NCI-H226 (cell line): ENCODE measurements at places on chromosomes 2 and 18.

- DNase-seq = no peak
These were observed 17.5 kb upstream of the POLI start for GRCh38 chr18:54251606-54252390.

GRCh38 chr2:47373747-47374146, 29.2 kb upstream of the MSH2 start:
- no peak for DNase-seq

DNA sequence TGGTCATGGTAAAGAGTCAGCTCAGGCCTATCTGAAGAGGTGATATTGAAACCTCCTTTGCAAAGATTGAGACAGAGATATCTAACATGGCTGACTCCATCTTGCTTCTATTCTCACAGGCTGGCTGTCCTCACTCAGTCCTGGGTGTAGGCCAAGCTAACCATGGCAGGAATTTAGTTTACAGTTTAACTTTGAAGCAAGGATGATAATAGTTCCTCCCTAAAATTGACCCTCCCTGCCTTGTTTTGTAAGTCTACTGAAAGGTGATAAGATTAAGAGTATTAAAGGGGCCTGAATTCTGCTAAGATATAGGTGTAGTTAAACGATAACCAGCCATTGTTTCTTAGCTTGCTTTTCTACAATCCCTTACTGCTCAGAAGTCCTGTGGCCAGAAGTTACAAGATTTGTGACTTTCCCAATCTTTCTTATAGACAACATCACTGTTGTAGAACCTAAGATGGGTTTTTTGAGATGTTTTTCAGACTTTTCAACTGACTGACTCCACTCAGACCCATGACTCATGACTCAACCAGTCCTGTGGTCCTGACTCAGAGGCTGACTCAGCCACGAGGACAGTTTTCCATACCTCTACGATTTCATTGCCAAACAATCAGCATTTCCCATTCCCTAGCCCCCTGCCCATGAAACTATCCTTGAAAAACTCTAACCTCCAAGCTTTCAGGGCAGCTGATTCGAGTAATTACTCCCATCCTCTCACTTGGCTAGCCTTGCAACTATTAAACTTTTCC, 195.7 kb upstream of the SESTD1 start:
- peak; percentile 87 for DNase-seq

GRCh38 chr18:63307551-63308200, 11.9 kb downstream of the BCL2 start:
- no peak for DNase-seq

- DNase-seq = peak; percentile 41
These were observed 160.4 kb upstream of the TMEM200C start for GRCh38 chr18:6055711-6056110.

- DNase-seq = no peak
These were observed 208.3 kb upstream of the SYT4 start for GRCh38 chr18:43485545-43485963.

GRCh38 chr2:39150890-39151497, 30.1 kb upstream of the SOS1 start:
- no peak for DNase-seq

DNA sequence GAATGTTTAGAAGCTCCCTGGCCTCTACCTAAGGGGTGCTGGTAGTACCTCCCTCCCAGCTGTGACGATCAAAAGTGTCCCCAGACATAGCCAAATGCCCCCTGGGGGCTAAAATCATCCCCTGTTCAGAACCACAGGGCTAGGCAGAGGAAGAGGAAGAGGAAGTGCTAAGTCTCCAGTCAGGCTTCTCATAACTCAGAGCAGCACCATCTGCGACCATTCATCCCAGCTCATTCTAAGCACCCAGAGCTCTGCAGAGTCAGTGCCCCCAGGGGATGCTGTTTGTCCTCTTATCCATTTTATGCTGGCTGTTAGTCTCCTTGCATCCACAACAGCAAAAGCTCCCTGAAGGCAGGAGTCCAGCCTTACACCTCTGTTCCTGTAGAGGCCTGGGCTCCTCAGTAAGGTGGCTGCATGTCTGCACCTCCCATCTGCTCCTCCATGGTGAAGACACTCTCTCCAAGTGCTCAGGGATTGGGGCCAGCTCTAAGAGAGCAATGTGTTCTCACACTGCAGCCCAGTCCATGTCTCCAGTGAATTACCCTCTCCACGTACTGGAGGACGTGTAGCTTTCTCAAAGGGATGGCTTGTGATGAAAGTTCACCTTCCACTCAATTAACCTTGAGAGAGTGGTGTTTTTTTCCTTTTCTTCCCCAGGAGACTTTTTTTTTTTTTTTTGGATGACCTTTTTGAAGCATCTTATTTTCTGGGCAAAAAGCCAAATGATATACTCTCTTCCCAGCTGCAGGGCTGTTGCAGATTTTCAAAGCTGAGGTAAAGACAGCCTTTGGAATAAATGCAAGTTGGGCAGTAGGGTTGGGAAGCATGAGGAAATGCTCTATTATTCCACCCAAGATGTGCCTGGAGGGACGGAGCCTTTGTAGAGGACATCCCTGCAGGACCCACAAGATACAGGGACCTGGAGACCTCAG, 158.9 kb upstream of the SLC14A2 start:
- DNase-seq = no peak

- peak; percentile 23 for DNase-seq
These were observed 316.0 kb upstream of the MEX3C start for GRCh38 chr18:51513517-51513916.

DNA sequence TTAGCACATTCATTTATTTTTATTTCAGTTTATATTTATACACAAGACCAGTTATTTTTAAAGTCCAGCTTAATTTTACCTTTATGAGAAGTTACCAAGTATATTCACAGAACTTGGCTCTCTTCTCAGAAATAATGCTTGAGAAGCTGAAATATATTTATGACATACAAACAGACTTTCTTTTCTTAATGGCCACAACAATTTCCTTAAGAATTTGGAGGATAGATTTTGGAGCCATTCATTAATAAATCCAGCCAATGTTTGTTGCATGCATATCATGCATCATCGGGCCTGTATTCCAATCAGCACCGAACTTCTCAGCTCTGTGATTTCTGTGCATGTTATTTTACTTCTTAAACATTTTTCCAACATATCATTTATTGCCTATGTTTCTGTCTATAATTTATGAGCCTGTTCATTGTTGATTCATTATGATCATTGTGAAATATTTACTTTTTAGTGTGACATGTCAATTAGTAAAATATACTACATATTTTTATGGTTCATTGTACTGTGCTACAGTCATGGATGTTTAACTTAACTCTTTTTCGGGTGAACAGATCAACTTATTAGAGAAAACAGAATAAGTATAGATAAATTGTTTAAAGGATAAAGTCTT, 3.5 kb downstream of the GULP1 start:
- DNase-seq = no peak

- no peak for DNase-seq
These were observed 121.6 kb downstream of the EML6 start for GRCh38 chr2:54845094-54845493.

DNA sequence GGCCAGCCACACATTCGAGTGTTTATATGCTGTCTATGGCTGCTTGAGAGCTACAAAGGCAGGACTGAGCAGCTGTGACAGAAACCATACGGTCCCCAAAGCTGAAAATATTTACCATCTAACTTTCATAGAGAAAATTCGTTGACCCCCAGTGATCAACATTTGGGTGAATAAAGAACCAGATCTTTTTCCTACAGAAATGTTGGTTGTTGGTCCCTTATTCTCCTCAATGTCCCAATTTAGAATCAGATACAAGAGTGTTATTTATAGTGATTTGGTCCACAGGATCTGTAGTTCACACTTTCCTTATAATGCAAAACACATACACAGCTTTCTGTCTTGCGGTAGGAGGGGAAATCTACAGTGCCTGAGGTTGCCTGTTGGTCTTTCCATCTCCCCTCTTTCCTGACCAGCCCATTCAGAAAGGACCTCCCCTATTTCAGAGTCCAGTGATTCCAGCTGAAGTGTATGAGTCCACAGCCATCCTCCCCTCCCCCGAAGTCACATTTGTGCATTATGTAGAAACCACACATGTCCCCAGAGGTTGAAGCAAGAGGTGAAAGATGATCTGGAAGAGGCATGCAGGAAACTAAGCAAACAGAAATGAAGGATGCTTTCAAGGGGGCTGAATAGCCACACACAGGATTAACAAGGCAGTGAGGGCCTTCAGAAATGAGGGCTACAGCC, 61.9 kb downstream of the SPRED2 start:
- DNase-seq = no peak

DNA sequence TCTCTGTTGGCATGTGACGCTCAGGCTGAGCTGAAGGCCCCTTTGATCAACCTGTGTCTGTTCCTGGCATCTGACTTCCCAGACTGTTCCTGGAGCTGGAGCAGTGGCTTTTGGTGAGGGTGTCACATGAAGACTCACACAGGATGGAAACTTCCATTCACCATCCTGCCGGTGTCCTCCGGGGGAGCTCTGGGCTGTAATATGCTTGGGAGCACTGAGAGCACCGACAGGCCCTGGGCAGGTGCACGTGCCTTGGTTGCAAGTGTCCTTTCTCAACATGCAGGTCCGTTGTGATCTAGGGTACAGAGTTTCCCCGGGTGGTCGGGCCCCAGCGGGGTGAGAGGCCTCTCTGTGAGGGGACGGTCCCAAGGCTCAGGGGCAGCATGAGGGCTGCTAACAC, 24.8 kb upstream of the GBX2 start:
- DNase-seq = no peak

DNA sequence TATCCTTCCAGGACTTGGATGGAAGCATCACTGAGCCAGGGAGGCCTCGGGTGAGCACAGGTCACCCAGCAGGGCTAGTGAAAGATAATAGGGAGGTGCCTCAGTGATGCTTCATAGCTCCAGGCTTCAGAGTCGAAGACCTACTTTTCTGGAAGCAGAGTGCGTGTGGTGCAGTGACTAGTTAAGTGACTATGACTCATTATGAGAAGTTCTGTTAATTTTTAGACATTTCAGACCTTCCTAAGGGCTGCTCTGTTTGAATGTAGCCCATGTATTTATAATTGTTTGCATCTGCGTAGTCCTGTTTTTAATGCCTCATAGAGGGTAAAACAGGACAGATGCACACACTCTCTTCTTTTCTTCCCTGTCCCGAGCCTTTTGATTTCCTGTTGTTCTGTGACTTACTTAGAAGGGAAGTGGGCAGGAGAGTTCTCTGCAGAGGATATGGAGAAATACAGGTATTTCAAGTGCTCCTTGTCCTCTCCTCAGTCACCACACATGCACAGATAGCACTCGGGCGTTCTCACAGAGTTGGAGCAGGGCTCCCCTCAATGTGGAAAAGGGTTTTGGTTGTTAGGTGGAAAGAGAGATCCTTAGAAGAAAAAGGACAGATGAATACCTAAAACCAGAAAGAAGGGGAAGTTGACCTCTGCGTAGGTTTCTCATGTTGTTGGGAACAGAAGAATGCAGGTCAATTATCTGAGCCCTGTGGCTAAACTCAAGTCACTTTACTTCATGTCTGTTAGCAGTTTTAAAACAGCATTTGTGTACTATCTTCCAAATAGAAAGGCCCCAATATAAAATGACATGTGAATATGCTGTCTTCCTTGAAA, 34.7 kb downstream of the RALB start:
- DNase-seq = peak; percentile 48

GRCh38 chr2:157480182-157480961, 36.5 kb upstream of the CYTIP start:
- DNase-seq = no peak

GRCh38 chr2:127449898-127450297, 31.7 kb downstream of the PROC start:
- DNase-seq = no peak

GRCh38 chr2:42238644-42239288, 69.6 kb downstream of the EML4 start:
- DNase-seq = no peak

DNA sequence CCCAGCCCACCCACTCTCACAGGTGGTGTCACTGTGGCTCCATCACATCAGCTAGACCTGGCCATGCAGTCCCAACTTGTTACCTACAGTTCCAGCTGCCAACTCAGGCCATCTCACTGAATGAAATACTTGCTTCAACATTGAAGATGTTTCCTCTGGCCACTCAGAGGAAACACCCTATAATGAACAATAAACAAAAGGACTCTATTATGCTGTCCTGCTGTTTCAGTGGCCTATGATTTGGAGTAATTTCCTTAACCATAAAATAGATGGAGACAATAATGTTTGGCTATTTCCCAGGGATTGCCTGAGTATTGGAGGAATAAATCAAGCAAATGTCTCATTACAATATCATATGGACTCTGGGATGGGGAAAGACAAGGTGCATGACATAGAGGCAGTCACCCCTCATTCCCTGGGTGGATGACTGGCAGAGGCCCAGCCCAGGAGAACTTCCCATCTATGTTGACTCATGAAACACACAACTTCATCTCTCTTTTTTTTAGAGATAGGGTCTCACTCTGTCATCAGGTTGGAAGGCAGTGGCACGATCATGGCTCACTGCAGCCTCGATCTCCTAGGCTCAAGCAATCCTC, 134.4 kb downstream of the TGIF1 start:
- DNase-seq = no peak

DNA sequence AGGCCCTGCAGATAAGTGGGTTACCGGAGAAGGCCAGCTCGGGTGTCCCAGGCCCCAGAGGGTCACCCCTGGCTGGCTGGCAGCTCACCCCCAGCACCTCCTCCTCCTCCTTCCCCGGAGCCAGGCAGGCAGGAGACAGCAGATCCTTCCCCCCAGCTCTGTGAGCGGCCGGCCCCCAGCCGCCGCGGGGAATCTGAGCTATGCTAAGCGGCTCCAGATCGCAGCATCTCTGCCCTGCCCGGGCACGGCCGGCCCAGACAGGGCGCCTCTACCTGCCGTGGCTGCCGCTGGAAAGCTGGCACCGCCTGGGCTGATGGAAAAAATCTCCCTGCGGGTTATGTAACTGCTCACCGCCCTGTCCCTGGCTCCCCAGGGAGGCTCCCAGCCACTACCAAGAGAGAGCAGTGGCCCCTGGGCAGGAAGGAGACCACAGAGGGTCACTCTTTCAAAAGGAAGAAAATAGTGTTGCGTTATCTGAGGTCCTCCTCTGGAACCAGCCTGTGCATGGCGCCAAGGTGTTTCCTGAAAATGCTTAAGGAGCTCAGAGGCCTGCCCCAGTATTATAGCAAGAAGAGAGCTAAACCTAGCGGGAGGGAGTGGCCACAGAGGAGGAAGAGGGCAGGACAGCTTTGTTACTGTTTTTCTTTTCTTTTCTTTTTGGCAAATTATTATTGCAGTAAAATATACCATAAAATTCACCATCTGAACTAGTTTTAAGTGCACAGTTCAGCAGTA, 179.0 kb downstream of the SMAD7 start:
- DNase-seq = peak; percentile 56
